ENCODE measurements at places on chromosomes 11 and 22.

- no peak for DNase-seq
Measured at GRCh38 chr22:32378707-32379272, 21.1 kb downstream of the RFPL3 start.

DNA sequence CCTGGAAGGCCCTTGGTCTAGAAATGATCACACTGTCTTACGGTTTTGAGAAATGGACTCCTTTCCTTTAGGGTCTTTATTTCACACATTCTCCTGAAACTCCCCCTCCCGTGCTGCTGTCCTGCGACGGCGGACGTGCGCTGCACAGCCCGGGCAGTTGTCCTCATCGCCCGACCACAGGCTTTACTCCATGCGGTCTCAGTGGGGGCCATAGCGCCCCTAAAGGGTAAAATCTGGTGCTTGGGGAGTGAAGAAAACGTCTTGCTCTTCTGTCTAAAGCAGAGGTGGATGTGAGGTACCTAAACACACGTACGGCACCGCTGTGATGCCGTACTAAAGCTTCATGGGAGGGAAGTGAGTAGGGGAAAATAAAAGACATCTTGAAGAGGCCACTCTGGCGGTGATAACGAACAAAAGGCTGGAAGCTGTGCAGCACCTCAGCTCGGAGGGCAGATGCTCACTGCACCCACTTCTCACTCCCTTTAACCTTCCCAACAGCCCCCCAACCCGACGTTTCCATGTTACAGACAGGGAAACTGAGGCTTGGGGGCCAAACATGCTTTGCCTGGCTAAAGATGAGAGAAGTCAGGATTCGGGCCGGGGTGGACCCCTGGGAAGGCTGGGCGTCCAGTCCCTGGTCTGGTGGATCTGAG, 22.6 kb downstream of the MPPED1 start:
- DNase-seq = no peak

- no peak for DNase-seq
Measured at GRCh38 chr11:95939091-95939490, 15.2 kb upstream of the MTMR2 start.

DNA sequence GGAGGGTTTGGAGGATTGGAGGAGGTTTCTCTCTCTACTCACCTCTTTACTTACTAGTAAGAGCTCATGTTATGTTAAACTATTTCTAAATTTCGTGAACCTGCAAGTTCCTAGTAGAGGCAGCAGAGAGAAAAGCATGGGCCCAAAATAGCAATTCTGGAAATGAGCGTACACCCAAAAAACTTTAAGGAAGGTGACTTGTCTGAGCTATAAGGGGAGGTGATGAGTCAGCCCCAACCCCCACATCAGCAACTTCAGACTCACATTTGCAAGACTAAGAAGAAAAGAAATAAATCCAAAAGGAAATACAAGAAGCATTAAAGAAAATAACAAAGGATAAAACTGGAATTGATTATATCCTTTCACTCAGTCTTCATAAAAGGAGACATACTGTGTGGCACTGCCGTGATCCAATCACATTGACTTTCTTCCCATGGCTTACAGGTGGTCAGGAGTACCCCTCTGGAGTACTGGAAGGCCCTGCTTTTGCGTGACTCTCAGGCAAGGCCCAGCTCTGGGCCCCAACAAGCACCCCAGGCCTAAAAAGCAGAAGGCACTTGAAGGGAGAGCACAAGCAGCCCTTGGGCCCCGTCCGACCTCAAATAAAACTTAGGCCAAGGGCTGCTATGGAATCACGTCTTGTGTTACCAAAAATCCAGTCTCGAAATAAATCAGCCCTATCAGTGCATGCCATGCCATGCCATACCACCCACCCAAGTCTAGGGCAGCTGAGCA, 14.3 kb downstream of the PACSIN2 start:
- no peak for DNase-seq

GRCh38 chr22:42432020-42432596, at the start of gene NFAM1:
NFAM1 (minus strand) TSS chr22:42432403; CDS start chr22:42432357, 46 bp downstream.
- DNase-seq = no peak

GRCh38 chr11:113647108-113647507, 59.0 kb downstream of the TMPRSS5 start:
- no peak for DNase-seq

DNA sequence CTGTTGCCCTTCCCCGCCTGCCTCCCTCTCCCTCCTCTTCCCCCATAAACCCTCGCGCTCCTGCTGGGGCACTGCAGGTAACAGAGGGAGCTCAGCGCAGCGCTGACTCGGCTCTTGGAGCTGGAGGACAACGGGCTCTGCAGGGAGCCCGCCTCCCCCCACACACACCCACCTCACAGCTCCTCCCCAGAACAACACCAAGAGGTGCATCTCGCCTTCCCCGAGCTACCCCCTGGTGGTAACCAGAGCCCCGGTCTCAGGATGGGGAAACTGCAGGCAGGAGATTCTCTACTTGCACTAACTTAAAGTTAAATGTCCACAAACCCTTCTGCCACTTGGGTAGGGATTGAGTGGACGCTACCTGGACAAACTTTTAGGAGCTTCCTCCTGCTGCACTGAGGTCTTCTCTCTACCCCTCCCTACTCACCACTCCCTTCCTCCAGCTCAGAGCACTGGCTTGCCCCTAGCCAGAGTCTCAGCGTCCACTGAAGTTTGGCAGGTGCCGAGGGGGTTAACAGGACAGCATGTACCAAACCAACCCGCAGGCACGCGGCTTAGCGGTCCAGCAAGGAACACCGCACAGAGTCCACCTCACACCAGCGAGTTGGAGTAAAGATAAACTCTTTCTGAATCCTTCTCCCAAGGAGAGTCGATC, 4.0 kb upstream of the SCN4B start:
- DNase-seq = peak; percentile 82

DNA sequence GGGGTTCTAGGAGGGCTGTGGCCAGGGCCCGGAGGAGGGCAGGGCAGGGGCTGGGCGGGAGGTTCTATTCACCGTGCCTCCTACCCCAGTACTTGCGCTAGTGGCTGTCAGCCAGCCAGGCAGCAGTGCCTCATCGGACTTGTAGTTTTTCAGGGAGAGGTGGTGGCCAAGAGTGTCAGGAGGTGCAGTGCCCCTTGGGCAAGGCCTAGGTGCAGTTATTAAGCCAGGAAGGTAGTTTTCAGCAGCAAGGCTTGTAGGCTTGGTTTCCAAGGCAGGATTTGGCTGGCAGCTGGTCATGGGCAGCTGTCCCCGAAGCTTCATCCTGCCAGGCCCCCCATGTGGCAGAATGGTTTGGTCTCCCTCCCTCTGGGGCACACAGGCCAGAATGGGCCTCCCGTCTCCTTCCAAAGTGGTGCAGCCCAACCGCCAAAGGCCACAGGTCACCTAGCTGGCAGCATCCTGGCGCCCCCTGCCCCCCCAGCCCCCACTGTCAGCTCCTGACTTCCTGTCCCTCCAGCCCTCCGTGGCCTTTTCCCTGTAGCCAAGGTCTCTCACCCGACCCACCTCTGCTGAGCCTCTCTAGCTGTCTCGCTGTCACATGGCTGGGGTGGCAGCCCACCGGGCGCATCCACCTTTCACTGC, 8.5 kb downstream of the CCDC88B start:
- no peak for DNase-seq

GRCh38 chr22:47375621-47376321, 613.3 kb downstream of the TBC1D22A start:
- DNase-seq = no peak

GRCh38 chr11:17939542-17939941, 73.3 kb downstream of the SERGEF start:
- no peak for DNase-seq

GRCh38 chr11:59560702-59561473, 49.5 kb downstream of the OR4D9 start:
- DNase-seq = peak; percentile 83

GRCh38 chr22:43994416-43994815, 29.7 kb upstream of the PARVB start:
- DNase-seq = no peak

DNA sequence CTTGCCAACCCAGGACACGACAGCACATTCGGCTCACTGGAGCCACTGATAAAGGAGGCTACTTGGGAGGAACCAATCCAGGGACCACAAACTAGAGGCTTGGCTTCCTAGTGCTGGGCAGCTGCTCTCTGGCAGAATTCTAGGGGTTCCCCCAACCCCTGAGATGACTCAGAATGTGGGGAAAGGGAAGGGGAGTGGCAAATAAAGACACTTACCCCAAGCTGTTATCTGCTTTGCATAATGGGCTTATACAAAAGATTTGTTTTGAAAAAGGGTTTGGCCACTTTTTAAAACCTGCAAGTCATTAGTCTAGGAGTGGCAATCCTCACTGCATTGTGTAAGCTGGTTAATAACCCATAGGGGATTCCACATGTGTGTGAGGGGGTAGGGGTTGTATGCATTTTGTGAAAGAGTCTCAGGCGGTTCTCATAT, 64.1 kb upstream of the LMO1 start:
- DNase-seq = no peak

- no peak for DNase-seq
Measured at GRCh38 chr22:35703861-35704584, 13.6 kb upstream of the APOL5 start.

- no peak for DNase-seq
Measured at GRCh38 chr11:3986301-3986700, 108.3 kb upstream of the RRM1 start.

GRCh38 chr11:41449483-41450050, 9.9 kb downstream of the LRRC4C start:
- no peak for DNase-seq

- no peak for DNase-seq
Measured at GRCh38 chr11:60594998-60595642, 79.9 kb downstream of the MS4A13 start.

GRCh38 chr22:20625270-20625669, 117.9 kb downstream of the MED15 start:
- no peak for DNase-seq

DNA sequence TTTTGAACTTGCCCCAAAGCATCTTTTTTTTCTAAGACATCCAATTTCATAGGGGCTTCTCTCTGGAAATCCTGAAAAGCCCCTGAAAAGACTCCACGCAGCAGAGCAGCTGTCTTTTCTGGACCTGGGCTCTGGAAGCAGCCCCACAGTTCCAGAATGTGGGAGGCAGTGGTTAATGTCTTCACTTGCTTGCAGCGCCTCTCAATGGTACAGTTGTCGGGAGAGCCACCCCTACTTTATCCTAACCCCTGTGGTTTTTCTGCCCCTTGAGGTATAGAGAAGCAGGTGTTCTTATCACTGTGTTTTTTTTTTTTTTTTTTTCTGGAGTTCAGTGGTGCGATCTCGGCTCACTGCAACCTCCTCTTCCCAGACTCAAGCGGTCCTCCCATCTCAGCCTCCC, 83.4 kb upstream of the SORL1-AS1 start:
- DNase-seq = no peak

- DNase-seq = no peak
Measured at GRCh38 chr11:112115386-112115785, 28.7 kb downstream of the SDHD start.

DNA sequence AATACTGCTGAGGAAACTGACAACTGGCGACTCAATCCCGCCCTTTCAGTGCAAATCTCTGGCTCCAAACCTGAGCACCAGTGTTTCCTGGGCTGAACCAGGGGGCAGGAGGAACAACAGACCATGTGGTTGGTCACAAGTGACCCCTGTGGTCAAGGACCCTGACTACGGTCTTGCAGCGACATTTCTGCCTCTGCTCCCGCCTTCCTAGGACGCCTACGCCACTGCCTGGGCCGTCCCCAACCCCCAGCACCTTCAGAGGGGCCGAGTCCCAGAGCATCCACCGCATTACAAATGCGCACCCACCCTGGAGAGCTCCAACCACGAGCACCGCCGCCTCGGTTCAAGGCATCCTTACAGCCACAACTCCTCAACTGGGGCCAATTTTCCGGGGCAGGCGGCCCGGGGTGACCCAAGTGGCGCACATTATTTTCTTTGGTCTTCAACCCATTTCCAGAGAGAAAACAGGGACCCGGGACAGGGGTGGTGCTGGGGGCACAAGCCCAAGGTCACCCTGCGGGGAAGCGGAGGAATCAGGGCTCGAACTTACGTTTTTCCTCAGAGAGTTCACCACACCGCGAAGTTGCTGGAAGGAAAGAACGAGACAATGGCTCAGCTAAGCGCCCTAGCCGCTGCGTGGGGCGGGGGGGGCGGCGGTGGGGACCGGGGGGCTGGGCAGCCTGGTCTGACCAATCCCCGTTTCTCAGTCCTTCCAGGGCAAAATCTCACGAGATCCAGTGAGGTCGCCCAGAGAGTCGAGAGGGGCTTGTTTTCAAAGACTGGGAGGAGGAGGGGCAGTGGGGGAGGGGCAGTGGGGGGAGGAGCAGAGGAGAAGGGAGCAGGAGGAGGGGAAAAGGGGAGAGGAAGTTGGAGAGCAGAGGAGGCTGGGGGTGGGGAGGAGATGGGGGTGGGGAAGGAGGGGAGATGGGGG, 1.8 kb downstream of the PRAME start:
- no peak for DNase-seq

DNA sequence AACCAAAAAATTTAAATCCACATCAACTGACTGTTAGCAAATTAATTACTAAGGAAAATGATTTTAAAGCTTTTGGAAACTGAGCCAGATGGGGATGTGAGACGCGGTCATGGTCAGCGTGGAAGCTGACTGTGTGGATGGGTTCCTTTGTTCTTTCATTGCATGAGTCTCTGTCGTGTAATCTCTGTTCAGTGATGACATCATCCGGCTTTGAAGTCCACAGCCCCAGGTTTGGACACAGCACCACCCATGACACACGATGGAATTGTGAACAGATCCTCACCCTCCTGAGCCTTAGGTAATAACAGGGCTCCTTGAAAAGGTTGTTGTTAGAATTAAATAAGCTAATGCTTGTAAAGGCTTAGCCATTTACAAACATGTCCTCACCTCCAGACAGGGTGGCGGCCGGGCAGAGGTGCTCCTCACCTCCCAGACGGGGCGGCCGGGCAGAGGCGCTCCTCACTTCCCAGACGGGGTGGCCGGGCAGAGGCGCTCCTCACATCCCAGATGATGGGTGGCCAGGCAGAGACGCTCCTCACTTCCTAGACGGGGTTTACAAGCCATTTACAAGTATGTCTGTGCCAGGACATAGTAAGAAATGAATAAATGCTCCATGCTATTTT, 677.3 kb downstream of the TBC1D22A start:
- no peak for DNase-seq

GRCh38 chr11:73281201-73281741, 9.1 kb downstream of the P2RY6 start:
- no peak for DNase-seq

- DNase-seq = no peak
Measured at GRCh38 chr22:30079952-30080533, at the start of gene HORMAD2. HORMAD2 (plus strand) TSS chr22:30080464; CDS start chr22:30093953, 13,489 bp downstream.

- DNase-seq = no peak
Measured at GRCh38 chr11:62402226-62402959, 16.4 kb upstream of the SCGB1A1 start.

DNA sequence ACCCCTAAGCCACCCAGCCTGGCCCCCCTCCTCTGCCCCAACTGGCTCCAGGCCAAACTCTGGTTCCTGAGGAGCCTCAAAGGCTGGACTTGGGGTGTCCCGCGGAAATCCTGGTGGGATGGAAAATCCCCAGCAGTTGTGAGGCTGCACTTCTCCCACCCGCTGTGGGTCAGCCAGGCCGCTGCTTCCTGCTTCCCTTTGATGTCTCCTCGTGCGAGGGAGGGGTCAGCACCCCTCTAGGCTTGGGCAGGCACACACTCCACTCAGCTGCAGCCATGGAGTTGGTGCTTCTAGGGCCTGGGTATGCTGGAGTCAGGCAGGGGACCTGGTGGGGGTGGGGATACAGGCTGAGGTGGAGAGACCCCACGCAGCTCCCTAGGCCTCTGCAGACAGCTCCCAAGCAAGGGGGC, 12.0 kb downstream of the KCNQ1OT1 start:
- no peak for DNase-seq

Measured in NCI-H345 (cell line).